ENCODE measurements at places on chromosomes 1 and 21. TPM values are rescaled to one million over a fixed set of nuclear protein-coding genes. Genes with fewer than 3 reads are reported as not detected.

GRCh38 chr1:55255901-55256300 is 40.7 kb upstream of the USP24 start:
- H3K27ac ChIP-seq: no peak overlapping the region
- H3K27me3 ChIP-seq: no peaks in the 10 kb centered on the region
- DNase-seq: no peak
- no peaks in the 10 kb centered on the region for H3K4me1 ChIP-seq

DNA sequence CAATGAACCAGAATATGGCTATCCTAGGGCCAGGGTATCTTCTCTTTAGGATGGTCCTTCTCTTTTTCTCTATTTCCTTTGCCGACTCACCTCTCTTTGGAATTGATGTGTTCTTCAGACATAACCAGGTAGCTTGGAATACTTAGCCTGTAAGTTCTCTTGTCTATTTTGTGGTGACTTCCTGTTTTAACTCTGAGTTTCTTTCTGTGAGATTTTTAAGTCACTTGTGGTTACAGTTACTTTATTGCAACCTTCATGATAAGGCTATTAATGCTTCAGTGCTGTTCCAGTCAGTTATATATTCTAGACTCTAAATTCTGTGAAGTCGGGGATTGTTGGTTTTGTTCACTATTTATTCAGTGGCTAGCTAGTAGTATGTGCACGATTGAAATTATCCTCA is 46.2 kb downstream of the DISP1 start:
- no peaks in the 10 kb centered on the region for H3K4me1 ChIP-seq
- no peak for DNase-seq
- H3K27me3 ChIP-seq: no peaks in the 10 kb centered on the region
- no peak overlapping the region for H3K4me3 ChIP-seq

DNA sequence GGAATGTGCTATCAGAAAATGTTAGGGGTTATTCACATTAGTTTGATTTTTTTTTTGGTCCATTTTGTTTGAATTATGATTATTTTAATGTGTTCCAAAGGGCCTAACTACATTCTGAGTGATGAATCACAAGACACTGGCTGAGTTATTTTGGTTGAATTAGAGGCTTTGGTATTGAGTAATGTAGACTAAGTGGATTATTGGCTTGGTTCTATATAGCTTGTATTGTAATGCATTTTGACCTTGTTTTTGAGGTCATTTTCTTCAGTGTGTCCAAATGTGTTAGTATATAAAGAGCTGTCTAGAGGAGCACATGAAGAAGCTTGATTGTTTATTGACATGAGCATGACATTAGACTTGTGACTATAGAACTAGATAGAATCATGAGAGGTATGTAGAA is 3.4 kb downstream of the ZNF326 start:
- H3K36me3 ChIP-seq: no peaks in the 10 kb centered on the region
- no peak overlapping the region for H3K4me3 ChIP-seq
- H3K4me1 ChIP-seq: peaks cover 1% of the 10 kb centered on the region
- H3K27ac ChIP-seq: no peak overlapping the region
- no peaks in the 10 kb centered on the region for H3K27me3 ChIP-seq
- DNase-seq: no peak

- DNase-seq: no peak
- no peaks in the 10 kb centered on the region for H3K36me3 ChIP-seq
- H3K27me3 ChIP-seq: no peaks in the 10 kb centered on the region
- no peak overlapping the region for H3K27ac ChIP-seq
Observed at GRCh38 chr1:7572654-7573152, 198.4 kb upstream of the VAMP3 start.

- no peaks in the 10 kb centered on the region for H3K36me3 ChIP-seq
- H3K4me1 ChIP-seq: no peaks in the 10 kb centered on the region
- H3K4me3 ChIP-seq: no peak overlapping the region
- DNase-seq: no peak
Observed at GRCh38 chr1:158153179-158153578, 27.5 kb upstream of the CD1D start.

GRCh38 chr1:40824591-40825434 is 37.4 kb downstream of the CITED4 start:
- no peaks in the 10 kb centered on the region for H3K36me3 ChIP-seq
- H3K27ac ChIP-seq: peak overlapping the region; percentile 63
- no peaks in the 10 kb centered on the region for H3K27me3 ChIP-seq

GRCh38 chr1:53463961-53464899 is 5.0 kb downstream of the DMRTB1 start:
- no peak for DNase-seq
- H3K4me3 ChIP-seq: no peak overlapping the region
- H3K27me3 ChIP-seq: no peaks in the 10 kb centered on the region
- H3K4me1 ChIP-seq: no peaks in the 10 kb centered on the region
- H3K36me3 ChIP-seq: no peaks in the 10 kb centered on the region

- no peak overlapping the region for H3K27ac ChIP-seq
- no peaks in the 10 kb centered on the region for H3K27me3 ChIP-seq
- peaks cover 15% of the 10 kb centered on the region for H3K4me1 ChIP-seq
- no peaks in the 10 kb centered on the region for H3K36me3 ChIP-seq
- DNase-seq: peak; percentile 50
- H3K4me3 ChIP-seq: no peak overlapping the region
Observed at GRCh38 chr1:156497743-156498431, 2.7 kb downstream of the MEF2D start.

- DNase-seq: peak; percentile 87
- H3K27me3 ChIP-seq: no peaks in the 10 kb centered on the region
- H3K27ac ChIP-seq: no peak overlapping the region
- no peaks in the 10 kb centered on the region for H3K4me1 ChIP-seq
- H3K4me3 ChIP-seq: no peak overlapping the region
Observed at GRCh38 chr1:202315576-202316168, 26.1 kb downstream of the UBE2T start.

DNA sequence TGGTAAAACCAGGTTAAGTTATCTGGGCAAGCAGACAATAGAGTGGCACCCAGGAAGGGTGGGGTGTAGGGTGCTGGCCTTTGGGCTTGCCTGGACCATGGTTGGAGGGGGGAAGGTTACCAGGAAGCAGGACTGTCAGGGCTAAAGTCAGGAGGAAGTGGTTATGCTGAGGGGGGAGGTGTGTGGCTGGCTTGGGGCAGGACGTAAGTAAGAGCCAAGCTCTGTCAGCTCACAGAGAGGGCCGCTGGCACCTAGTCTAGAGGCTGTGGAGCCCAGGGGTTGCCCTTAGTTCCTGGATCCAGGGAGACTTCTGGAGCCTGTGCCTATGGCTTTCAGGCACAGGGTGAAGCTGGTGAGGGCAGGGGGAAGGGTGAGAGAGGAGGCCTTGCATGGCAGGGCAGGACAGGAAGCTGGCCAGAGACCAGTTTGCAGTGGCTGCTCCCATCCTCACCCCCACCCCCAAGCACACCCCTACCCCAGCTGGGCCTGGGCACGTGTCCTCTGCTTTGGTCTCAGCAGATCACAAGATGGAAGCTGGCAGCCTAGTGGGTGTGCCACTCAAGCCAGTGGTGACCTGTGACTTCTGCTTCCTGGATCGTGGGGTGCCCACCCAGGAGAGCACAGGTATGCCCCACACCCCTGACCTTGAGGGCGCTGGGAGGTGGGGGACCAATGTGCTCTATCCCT is 20.5 kb upstream of the SMYD3 start:
- no peaks in the 10 kb centered on the region for H3K36me3 ChIP-seq
- no peaks in the 10 kb centered on the region for H3K27me3 ChIP-seq
- no peak overlapping the region for H3K27ac ChIP-seq
- no peak for DNase-seq
- no peaks in the 10 kb centered on the region for H3K4me1 ChIP-seq
- H3K4me3 ChIP-seq: no peak overlapping the region

- H3K4me3 ChIP-seq: no peak overlapping the region
- no peaks in the 10 kb centered on the region for H3K4me1 ChIP-seq
- no peaks in the 10 kb centered on the region for H3K36me3 ChIP-seq
- H3K27ac ChIP-seq: no peak overlapping the region
- no peaks in the 10 kb centered on the region for H3K27me3 ChIP-seq
Observed at GRCh38 chr1:75233302-75233929, 99.2 kb downstream of the LHX8 start.

DNA sequence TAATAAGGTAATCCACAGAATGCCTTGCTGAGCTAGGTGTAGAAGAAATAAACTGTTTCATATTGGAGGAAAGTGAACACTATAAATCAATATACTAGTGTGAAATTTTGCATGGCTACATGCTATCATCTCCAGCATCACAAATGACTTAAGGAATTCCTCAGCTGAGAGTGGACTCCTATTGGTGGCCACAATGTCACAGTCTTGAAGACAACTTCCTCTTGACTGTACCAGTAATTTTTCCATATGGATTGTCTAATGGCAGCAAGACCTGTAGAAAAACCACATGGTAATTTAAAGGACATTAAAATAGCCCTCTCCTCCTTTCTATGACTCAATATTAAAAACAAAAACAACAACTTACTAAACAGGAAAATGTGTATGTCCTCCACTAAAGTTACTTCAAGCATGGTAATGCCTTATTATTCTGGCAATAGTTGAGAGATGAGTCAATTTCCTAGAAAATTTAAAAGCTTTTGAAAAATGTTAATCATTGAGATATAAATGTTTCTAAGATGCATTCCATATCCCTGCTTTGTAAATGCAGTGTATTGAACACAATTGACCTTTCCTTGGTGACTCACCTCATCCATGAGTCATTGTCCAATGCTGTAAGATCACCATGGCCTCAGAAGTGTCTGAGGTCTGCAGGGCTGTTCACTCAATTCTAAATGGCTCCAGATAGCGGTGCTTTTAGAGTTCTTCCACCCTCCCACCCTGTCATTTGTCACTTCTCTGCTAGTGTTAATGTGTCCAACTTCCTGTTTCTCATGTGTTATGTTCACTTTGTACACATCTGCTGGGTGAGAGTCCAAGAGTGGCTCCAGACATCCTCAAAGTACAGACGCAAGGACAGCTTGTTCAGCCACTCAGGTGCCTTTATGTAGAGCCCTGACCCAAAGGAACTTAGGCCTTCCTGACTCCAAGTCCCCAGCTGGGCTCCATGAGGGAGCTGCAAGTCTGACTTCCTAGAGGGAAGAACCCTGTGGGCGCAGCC is 32.8 kb upstream of the DNASE2B start:
- peak; percentile 33 for DNase-seq
- H3K4me3 ChIP-seq: no peak overlapping the region
- H3K36me3 ChIP-seq: no peaks in the 10 kb centered on the region
- H3K27me3 ChIP-seq: no peaks in the 10 kb centered on the region

- H3K4me1 ChIP-seq: no peaks in the 10 kb centered on the region
- DNase-seq: no peak
- no peak overlapping the region for H3K4me3 ChIP-seq
- no peaks in the 10 kb centered on the region for H3K27me3 ChIP-seq
- H3K36me3 ChIP-seq: no peaks in the 10 kb centered on the region
Observed at GRCh38 chr21:31911138-31911907, 38.5 kb downstream of the HUNK start.

DNA sequence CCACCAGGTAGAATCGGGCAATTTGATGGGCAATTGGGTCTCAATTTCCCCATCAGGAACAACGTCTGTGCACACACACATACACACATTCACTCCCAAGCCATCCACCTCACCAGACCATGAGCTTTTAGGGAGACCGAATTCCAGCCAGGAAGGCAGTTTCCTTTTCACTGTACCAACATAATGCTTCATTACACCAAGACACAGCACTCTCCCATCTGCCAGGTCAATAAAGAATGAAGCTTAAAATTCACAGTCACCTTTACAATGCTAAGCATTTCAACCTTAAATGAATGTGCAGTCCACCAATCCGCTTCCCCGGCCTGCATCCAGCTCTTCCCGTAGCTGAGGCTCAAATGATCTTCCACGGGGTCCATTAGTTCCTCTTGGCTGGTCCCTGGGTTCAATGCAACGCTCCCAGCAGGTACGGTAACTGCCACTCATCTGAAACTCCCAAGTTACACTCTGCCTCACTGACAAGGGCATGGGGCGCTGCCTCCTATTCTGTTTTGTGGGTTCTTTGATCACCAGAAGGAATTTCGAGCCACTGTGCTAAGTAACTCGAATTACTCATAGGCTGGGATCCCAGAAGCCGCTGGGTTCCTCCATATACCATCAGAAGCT is 105.0 kb downstream of the SIM2 start:
- H3K4me1 ChIP-seq: no peaks in the 10 kb centered on the region
- H3K27ac ChIP-seq: no peak overlapping the region
- no peaks in the 10 kb centered on the region for H3K27me3 ChIP-seq
- no peak overlapping the region for H3K4me3 ChIP-seq

DNA sequence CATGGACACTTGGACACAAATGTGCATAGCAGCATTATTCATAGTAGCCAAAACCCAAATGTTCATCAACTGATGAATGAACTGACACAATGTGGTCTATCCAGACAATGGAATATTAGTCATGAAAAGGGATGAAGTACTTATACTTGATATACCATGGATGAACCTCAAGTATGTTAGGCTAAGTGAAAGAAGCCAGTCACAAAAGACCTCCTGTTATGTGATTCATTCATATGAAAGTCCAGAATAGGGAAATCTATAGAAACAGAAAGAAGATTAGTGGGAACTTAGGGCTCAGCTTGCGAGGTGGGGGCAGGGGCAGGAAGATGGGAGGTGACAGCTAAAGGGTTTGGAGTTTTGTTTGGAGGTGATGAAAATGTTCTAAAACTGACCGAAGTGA is 7.4 kb downstream of the KCNE1 start:
- DNase-seq: no peak
- H3K4me1 ChIP-seq: no peaks in the 10 kb centered on the region
- no peak overlapping the region for H3K27ac ChIP-seq
- no peak overlapping the region for H3K4me3 ChIP-seq

The FCGR2B gene
- total RNA-seq: 13.6 TPM

The RHEX gene
- 0.84 TPM for total RNA-seq

The MAP1LC3C gene
- 0.63 TPM for total RNA-seq

The C1orf185 gene
- total RNA-seq: not detected

The SMIM1 gene
- 7.5 TPM for total RNA-seq

The CGN gene
- 0.23 TPM for total RNA-seq

The FLG2 gene
- total RNA-seq: not detected

The BMP8B gene
- total RNA-seq: 1.4 TPM

The LENEP gene
- total RNA-seq: not detected

The VCAM1 gene
- total RNA-seq: 78.8 TPM

The CELSR2 gene
- 1.6 TPM for total RNA-seq

The TNNI3K gene
- 2.8 TPM for total RNA-seq

The DPT gene
- total RNA-seq: 73.2 TPM
